Stimulated activated CD8-positive, alpha-beta memory T cell treated with anti-CD3 and anti-CD28 coated beads, Interleukin-4, amount 100 ng/mL, for 24 hours (primary cell): ENCODE measurements at places on chromosomes 2 and 18.
A peak's percentile ranks its signal among the peaks of the same experiment; 100 is the strongest.

DNA sequence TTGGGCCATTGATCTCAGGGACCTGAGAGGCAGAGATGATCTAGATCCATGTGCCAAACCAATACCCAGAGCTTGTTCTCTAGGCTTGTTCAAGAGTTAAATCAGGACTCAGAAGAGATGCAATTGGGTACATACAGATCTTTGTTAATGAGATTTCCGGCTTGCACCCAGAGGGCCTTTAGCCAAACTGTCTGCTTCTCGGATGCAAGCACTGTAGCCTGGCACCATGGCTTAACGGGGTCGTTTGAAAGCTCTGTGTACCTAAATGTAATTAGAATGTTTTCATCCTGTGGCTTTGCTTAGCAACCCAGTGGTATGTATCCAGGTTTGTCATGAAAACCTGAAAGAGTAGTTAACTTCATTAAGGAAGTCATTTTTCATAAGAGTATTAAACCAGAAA, 94.2 kb downstream of the TPGS2 start:
- no peak for DNase-seq

DNA sequence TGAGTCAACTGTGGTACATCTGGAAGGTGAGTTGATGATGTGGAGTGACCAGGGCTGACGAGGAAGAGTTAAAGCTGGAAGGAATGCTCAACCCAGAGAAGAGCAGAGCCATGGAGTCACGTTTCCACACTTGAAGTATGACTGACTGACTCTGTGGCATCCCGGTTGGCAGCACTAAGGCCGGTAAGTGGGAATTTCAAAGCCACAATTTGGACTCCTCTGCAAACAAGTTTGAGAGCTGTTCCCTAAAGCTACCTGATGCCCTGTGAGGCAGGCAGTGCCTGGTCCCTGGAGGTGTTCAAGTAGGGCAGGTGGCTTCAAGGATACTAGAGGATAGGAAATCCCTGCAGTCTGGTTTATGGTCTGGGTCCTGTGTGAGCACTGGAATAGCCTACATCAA, 69.3 kb upstream of the ITGB6 start:
- DNase-seq = no peak

GRCh38 chr2:238873841-238874240, 26.0 kb downstream of the TWIST2 start:
- DNase-seq = no peak

DNA sequence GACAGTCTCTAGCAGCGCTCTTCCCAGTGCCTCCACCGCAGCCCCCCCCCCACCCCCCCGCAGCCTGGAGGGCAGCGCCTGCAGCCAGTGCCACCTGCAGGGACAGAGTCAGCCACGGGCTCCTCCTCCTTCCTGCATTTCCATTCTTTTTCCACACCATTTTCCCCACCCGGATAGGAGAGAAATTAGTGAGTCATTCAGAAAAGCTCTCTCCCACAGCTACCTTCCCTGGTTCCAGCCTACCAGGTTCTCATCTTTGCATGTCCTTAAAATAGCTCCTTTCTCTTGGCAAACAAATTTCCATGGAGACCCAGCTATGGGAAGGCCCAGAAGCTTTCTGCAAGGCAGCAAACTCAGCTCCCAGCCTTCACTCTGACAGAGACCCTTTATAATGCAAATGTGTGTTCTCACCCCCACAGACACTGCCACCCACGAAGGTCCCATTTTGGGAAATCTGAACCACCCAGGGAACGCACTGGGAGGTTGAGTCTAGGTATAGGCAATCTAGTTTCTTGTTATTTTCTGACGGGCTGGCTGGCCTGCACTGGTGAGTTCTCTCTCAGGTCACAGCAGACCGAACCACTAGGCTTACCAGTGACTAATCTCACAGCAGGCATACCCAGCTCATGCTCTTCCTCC, 41.8 kb upstream of the ATG16L1 start:
- no peak for DNase-seq

DNA sequence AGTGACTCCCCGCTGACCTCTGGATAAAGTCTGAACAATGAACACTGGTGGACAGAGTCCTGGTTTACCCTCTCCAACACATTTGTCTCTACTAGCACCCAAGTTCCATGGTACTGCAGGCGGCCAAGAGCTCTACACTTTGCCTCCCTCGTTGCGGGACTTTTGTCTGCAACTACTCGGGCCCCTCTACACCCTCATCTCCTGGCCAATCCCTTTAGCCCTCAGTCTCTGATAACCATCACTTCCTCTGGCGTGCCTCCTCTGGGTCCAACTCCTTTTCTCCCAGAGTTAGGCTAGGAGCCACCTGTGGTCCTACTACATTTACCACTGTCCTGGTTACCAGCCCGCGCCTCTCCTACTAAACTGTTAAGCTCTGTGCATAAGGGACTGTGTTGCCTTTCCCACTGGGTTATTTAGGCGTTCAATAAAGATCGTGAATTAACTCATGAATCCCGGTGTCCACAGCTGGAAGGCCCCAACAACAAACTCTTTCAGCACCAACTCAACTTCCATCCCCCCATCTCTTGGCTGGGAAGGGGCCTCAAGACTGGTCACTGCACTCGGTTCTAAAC, 757 bp downstream of the HDHD2 start:
- DNase-seq = no peak

GRCh38 chr18:37242826-37243560, 322.6 kb downstream of the CELF4 start:
- no peak for DNase-seq

DNA sequence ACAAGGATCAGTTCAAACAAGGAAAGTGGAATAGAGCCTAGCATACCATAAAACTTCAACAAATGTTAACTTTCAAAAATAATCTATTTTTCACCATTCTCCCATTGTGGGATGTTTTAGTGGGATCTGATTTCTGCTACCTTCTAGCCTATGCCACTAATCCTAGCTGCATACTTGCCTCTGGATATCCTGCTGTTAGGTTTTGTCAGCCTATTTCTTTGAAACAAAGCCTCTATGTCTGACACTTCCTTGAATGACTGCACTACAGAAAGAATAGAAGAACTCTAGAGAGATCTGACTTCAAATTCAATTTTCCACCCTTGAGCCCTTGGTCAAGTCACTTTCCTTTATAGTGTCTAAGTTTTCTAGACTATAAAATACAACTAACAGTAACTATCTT, 291.5 kb downstream of the PTH2R start:
- no peak for DNase-seq

DNA sequence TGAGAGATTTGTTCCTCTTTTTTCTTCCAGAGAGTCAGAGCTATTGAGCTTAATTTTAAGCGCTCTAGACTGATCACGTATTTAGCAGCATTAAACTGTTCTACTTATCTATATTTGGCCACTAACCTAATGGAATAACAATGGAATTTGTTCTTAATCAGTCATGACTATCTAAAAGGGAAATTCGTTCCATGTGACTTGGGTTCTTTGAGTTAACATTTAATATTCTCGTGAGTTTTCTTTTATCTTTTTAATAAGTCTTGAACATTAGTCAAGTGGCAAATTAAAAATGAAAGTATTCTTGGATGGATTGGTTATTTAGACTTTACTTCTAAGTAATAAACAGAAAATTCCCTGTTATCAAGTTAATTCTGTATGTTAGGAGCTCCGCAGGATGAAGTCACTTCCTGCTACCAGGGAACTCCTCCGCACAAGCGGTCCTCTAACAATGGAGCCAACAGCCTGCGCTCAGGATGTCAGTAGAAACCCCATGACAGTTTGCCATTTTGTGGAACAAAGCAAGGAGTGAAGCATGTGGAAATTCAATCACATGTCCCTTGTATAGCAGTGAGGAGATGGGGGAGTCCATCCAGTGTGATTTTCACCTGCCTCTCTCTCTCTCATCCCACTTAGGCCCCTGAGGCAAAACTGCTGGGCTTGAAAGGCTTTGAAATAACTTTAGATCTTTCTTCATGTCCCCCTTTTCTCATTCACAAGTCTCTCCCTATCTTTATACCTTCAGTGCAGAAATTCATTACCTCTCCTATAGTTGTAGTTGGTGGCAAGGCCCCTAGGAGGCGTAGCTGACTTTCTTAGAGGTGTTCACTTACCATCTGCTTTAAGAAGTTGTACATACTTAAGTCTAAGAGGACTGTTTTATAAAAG, 138.1 kb downstream of the WDR7 start:
- DNase-seq = peak; percentile 9

GRCh38 chr2:84481702-84482101, 22.6 kb upstream of the SUCLG1 start:
- no peak for DNase-seq

GRCh38 chr18:31247574-31248199, 70.3 kb upstream of the DSG1 start:
- DNase-seq = no peak

GRCh38 chr18:10850840-10851239, 298.5 kb downstream of the PIEZO2 start:
- no peak for DNase-seq
